Effector CD4-positive, alpha-beta T cell (primary cell): ENCODE measurements at places on chromosomes 1 and 21.

- no peak for DNase-seq
These were observed 481.1 kb upstream of the USP24 start for GRCh38 chr1:55696181-55696754.

GRCh38 chr1:203692565-203693470 lies 66.2 kb downstream of the ATP2B4 start:
- DNase-seq = no peak

DNA sequence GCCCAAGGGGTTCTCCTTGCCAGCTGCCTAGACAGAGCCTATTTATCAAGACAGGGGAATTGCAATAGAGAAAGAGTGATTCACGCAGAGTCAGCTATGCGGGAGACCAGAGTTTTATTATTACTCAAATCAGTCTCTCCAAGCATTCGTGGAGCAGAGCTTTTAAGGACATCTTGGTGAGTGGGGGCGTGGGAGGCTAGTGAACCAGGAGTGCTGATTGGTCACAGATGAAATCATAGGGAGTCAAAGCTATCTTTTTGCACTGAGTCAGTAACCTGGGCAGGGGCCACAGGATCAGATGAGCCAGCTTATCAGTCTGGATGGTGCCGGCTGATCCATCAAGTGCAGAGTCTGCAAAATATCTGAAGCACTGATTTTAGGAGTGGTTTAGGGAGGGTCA lies 64.8 kb upstream of the MRPS6 start:
- no peak for DNase-seq

GRCh38 chr1:113858418-113858817 lies 13.1 kb downstream of the PTPN22 start:
- DNase-seq = no peak

DNA sequence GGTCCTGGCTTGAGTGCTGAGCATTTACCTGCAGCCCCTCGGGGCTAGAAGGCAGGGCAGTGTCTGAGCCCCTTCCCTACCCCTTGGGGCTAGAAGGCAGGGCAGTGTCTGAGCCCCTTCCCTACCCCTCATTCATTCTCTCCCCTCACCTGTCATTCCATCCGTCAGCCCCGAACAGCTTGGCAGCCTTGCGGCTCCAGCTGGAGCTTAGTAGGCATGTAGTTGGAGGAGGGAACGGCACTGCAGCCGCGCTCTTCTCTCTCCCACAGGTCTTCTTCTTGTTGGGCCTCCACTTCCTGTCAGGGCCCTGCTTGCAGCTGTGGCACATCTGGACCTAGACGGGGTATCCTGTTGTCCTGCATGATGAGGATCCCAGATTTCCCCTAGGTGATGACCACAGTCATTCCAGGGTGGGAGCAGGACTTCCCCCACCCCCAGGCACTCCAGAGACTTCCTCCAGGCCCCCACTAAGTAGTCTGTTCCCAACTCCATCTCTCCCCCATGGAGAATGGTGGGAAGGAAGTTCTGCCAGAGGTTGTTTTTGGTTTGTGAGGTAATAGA lies 22.2 kb downstream of the MAPKAPK2 start:
- DNase-seq = no peak

DNA sequence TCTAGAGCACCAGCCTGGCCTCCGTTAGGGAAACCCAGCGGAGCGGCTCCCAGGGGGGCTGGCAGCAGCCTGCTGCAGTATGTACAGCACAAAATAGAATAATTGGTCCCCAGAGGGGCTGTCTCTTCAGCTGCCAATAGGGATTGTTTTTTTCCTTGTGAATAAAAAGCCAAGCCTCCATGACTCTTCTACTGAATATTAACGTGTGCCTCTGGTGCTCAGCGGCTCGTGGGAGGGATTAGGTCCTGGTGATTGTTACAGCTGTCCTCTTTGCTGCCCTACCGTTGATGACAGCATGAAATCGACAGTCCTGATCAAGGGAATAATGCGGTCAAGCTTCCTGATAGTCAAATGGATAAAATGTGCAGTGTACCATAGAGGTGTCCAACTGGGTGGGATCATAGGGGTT lies 190.7 kb upstream of the RUNX1 start:
- no peak for DNase-seq

GRCh38 chr21:34770576-34770975 lies 101.8 kb downstream of the CLIC6 start:
- DNase-seq = no peak

- peak; percentile 40 for DNase-seq
These were observed 41.0 kb upstream of the DR1 start for GRCh38 chr1:93304716-93305138.

DNA sequence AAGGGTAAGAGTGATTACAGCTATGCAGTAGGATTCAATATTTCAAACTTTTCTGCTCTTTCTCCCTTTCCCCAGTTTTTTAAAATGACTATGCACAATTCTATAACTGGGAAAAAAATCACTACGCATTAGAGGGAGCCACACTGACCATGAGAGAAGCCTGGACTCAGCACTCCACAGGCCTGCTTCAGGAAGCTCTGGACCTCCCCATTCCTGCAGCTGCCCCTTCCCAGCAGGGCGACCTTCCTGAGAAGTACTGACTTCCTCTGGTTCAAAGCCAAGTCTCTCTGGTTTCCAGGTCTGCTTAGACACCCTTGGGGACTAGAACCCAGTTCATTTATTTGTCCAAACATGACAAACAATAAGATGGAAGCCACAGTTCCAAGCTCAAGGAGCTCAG lies 42.0 kb upstream of the CLSTN1 start:
- DNase-seq = no peak

DNA sequence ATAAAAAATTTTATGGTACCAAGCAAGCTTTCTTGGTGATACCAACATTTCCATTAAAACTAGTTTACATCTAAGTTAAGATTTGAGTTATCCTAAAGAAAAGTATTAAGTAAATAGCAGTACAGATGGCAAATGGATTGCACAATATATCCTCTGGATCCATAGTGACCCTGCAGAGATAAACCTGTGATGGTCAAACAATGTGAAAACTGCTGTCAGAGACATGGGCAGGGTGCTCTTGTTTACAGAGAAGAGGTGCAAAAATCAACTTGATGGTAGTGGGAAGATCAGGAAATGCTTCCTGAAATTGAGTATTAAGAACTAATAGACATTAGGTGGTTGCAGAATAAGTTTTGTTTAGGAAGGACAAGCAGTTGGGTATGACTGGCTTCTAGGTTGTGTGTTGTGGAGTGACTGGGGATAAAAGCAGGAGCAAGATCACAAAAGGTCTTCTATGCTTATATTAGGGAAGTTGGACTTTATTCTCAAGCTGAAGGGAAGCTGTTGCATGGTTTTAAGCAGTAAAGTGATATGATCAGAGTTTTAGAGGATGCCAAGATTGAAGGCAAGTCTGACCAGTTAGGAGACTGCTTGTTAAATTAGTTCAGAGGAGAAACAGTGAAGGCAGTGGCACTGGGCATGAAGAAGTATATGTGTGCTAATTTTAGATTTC lies 9.9 kb downstream of the TTC3 start:
- no peak for DNase-seq

DNA sequence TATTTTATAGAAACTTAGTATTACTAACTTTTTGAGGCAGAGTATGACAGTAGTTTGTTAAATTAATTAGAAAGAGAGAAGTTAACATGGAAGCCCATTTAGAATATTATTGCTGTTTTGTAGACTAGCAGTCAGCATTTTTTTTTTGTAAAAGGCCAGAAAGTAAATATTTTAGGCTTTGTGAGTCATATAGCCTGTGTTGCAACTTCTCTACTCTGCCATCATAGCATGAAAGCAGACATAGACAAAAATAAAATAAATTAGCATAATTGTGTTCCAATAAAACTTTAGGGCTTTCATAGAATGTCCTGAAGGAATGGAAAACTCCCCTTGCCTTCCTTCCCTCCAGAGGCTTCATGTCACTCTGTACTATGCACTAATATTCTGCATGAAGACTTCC lies 12.3 kb upstream of the RGS4 start:
- DNase-seq = no peak

- no peak for DNase-seq
These were observed 135.0 kb upstream of the COL6A1 start for GRCh38 chr21:45846373-45847160.

GRCh38 chr1:221567859-221568507 lies 173.9 kb downstream of the DUSP10 start:
- no peak for DNase-seq

DNA sequence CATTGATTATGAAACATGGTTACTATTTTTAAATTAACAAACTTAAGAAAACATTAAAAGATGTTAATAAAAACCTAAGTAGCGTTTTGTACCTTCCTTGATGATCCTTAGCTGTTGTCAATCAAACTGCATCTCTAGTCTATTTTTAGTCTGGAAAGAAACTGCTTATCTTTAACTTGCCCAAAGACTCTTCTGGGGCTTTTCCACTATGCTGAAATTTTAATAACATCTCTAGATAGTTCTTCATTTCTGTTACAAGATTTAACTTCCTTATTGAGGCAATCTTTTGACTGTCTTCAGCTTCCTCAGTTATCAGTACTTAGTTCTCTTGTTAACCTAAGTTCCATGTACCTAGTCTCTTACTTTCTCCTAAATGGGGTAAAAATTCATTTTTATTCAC lies 135.9 kb upstream of the HMCN1 start:
- DNase-seq = no peak

GRCh38 chr1:85609976-85610375 lies 29.4 kb downstream of the CCN1 start:
- DNase-seq = no peak

DNA sequence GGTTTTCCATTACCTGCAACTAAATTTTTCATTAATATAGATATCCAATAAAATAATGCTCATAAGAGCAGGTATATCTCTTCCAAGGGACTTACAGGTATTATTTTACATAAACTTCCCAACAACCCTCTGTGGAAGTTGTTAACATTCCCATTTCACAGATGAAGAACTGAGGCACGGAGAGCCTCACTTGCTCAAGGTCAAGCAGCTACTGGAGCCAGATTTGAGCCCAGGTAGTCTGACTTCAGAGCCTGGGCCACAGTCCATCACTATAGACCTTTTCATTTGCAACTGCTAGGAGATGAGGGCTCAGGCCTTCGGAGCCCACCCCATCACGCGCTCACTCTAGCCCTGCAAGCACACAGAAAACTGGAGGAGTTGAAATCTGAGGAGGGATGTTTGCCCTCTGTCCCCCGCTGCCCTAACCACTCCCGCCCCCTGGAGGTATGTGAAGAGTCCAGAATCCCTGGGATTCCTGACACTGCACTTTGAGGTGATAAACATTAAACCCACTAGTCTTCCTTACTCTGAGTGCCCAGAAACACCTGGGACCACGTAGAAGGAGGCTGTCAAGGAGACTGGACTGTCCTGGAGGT lies 11.7 kb upstream of the ALPL start:
- no peak for DNase-seq

DNA sequence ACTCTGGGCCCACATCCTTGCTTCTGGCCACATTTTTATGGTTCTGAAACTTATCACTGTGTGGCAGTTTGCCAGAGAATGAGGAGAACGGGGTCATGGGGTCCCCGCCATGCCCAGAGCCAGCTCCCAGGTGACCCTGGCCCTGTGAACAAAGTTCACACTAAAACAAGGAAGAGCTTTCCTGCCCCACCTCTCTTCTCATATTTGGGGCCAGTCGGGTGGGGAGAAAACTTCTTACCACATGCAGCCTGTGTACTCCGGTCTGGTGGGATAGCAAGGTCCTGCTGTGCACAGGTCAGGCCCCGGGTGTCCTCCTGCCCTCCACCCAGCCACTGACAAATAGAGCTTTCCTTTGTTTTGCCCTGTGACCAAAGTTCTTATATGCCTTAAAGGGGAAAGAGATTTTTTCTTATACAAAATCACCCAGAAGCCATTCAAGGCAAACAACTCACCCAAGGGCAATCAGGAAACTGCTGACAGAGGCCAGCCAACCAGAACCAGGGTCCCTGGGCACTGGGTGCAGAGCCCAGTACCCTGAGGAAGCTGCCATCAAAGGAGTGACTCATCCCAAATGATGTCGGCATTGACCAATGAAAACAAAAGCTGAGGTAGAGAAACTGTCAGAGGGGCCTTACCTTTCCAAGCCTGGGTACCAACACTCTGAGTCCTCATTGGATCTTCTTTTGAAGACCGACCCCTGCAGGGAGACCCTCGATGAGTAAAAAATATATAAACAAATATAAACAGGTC lies 53.6 kb downstream of the OLIG1 start:
- no peak for DNase-seq

- peak; percentile 24 for DNase-seq
These were observed 1.2 kb downstream of the NIPAL3 start for GRCh38 chr1:24416666-24417391.
